ENCODE measurements at places on chromosomes 5 and 9.

- no peak for DNase-seq
These were observed 51.1 kb upstream of the LHFPL2 start for GRCh38 chr5:78699552-78700153.

GRCh38 chr9:75299324-75299723 lies 211.0 kb downstream of the OSTF1 start:
- DNase-seq, result no peak

DNA sequence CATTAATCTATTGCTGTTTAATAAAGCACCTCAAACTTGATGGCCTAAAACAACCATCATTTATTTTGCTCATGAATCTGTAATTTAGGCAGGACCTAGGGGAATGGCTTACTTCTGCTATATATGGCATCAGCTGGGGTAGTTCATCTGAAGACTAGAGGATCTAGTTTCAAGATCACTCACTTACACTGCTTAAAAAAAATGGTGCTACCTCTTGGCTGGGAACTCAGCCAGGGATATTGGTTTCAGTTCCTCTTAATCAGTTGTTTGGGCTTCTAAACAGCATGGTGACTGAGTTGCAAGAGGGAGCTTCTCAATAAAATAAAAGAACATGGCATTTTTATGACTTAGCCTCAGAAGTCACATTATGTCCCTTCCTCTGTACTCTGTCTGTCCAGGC lies 142.0 kb downstream of the FAM114A2 start:
- DNase-seq, result no peak

DNA sequence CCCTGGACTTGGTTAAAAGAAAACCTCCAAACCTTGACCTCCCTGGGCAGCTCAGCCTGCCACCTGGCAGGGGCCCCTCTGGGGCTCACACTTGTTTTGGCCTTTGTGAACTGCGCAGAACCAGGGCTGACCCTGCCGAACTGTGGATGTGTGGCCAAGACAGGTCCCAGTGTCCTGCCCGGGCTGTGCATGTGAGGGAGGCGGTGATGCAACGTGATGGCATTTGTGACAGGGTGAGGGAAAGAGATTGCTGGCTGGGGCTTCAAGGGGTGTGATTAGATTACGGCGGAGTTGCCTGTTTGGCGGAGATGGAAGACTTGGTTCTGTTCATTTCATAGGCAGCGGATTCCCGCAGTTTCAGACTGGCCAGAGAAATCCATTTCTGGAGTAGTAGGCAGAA lies 30.4 kb upstream of the NKX2-5 start:
- DNase-seq, result no peak

DNA sequence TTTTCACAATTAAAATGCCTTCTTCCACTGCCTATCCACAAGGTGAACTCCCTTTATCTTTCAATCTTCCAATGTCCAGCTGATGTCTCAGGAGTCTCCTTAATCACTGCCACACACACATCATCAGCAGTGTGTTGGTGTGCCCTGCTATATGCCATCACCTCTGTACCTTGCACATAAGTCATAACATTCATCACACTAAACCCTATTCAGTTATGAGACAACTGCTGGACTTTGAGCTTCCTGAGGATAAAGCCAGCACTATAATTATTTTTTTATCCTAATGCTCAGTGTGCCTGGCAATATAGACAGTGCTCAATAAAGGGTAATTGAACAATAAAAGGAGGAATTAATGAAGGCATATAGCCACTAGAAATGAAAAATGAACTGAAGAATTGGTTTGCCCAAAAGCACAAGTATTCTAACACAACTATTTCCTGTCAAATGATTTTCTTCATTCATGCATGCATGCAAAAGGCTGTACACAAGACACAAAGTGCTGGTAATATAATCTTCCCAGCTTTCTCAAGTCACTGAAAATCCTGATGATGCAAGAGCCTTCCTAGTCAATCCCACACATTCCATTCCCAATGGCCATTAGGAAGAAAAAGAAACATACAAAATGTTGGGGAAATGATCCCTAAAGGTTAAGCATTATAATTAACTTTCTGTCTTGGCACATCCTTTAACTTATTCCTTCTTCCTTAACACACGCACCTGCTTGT lies 32.4 kb downstream of the LPAR1 start:
- DNase-seq, result no peak

- DNase-seq, result no peak
These were observed 73.5 kb downstream of the SLF1 start for GRCh38 chr5:94691949-94692348.

DNA sequence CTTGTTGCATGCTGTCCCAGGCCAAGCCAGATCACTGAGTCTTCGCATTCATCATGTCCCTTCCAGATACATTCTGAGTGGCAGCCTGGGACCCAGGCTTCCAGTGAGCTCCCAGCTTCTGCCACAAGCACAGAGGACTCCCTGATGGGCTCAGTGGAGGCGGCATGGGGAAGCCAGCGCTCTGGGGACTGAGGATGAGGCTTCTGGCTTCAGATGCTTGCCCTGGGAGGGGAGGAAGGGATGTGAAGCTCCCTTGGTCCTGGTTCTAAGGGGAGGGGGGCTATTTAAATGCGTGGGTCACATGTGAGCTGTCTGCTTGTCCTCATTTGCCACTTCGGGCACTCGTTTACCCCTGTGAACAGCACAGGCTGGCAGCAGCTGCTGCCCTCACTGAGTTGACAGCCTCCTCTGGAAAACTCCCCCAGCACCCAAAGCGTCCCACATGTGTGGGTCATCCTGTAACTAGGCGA lies 174.0 kb downstream of the NR3C1 start:
- DNase-seq, result no peak

- DNase-seq, result no peak
These were observed 28.1 kb upstream of the SYNPO start for GRCh38 chr5:150612405-150612804.

- DNase-seq, result no peak
These were observed 29.2 kb upstream of the DNAH5 start for GRCh38 chr5:13973724-13974123.

DNA sequence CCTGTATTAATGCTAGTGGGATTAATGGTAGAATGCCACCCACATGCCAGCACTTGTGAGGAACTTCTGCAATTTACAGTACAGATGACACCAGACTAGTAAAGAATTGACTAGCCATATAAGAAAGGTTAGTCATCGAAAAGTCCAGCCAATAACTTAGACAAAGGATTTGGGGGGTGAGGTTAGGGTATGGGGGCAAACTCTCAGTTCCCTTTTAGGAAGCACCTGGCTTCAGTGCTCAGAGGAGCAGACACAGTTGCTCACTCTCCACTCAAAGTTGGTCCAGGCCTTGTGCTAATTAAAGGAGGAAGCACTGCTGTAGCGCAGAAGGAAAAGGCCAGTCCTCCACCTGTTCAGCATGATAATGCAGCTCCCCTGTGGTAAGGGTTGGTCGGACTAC lies 25.2 kb downstream of the TGFBR1 start:
- no peak for DNase-seq

- no peak for DNase-seq
These were observed at the start of gene LRRTM2 for GRCh38 chr5:138874771-138875551. LRRTM2 (minus strand) TSS chr5:138875335; CDS start chr5:138874911, 424 bp downstream.

DNA sequence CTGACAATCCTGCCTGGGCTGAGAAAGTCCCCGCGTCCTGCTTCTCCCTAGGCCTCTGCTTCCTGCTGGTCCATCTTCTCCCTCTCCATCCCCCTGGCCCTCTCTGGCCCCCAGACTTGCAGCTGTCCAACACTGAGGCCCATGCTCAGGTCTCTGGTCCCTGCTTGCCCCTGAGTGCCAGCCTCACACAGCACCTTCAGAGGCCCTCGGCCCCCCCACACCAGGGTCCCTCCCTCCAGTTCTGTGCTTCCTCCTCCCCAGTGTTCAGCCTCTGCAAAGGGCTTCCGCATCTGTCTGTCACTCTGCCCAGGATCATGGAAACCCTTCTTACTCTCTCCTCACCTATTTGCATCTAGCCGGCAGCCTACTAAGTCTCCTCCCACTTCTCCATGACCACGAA lies 62.4 kb upstream of the CTSL start:
- DNase-seq, result no peak

DNA sequence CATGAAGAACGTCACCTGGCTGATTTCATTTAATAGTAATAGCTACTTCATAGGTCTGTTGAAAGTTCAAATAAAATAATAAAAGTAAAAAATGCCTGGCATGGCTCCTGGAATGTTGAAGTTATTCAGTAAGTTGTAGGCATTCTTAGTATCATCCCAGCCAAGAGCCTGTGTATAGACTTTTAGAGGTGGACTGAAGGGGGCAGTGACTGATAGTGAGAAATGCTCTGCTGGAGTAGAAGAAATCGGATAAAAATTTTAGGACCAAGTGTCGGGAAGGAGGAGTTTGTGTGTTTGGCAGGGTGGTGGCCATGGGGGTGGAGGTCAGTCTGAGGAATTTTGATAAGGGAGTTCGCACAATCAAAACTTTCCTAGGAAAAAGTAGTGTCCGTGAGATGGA lies 3.6 kb downstream of the ZFP2 start:
- no peak for DNase-seq
